ENCODE measurements at places on chromosomes 11 and 22.

DNA sequence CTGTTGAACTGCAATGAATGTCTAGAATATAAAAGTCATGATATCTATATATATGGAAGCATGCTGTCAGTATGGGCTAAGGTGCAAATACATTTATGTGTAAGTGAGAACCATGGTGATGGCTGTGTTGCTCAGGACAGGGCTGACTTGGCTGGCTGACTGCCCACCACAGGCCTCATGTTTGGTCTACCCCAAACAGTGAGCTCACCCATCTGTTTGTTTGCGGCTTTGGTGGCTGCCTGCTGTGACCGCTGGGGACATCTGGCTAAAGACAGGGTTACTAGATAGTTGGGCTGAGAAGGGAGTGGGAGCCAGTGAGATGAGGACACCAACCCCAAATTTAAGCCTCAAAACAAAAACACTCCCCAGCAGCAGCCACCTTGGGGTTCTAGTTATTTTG, 6.3 kb downstream of the CD44 start:
- peak; percentile 71 for DNase-seq

DNA sequence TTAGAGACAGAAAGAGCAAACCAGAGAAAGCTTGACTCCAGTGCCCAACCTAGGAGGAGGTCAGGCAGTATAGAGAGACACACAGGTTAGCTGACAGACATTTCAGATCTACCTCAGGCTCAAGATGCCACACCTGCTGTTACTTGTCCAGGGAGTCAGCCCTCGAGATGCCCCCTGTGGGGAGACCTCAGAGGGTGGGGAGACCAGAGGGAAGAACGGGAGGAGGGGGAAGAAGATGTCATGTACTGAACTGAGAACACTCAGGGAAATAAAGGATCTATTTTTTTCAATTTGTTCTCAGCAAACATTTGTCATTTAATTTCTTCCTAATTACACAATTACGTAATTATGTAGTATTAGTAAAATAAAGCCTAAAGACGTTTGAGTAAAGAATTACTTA, 196.3 kb upstream of the CADM1 start:
- no peak for DNase-seq

DNA sequence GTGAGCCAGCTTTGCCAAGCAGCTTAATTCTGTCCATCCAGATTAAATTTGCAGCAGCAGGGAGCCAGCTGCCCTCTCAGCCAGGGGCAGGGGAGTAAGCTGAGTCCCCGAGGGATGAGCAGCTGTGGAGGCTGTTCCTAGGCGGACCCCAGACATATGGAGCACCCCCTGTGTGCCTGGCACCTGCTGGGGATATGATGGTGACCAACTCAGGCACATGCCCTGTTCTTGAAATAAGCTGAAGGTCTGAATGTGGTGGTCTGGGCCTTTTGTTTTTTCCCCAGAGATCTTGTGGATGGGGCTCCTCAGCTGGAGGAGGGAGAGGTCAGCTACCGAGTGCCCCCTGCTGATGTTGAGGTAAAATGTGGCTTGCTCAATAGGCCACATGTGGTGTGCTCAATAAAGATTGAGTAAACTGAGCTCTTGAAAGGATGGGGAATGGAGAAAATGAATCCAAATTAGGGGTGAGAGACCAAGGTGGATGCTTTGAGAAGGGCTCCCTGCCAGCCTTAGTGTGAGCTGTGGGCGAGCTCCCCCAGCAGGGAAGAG, 103.3 kb upstream of the NNMT start:
- DNase-seq, result no peak

DNA sequence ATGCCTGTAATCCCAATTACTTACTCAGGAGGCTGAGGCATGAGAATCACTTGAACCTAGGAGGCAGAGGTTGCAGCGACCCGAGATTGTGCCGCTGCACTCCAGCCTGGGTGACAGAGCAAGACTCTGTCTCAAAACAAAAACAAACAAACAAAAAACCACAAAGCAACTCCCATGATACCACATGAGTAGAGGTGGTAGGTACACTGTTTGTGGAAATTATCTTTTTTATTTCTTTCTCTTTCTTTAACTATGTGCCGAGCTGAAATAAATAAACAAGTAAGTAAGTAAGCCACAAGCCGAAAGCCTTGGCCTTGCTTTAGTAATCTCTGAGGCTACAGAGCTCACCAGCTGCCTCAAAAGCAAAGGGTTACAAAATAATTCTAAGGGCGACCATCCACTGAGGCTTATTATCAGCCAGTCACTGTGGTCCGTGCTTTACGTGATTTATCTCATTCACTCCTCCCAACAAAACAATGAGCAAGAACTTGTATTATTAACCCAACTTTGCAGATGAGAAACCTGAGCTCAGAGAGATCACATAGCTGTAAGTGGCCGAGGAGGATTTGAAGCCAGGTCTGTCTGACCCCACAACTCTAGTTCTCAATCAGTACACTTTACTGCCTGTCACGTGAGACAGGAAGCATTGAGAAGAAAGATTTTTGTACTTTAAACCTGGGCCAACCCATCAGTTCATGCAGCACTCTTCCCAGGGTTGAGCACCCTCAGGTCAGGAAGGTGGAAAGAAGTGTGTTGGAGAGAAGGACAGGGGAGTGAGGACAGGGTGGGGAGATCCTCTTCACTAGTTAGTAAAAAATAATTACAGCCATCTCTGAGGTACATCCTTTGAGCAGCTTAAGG, 69.8 kb upstream of the MTMR2 start:
- no peak for DNase-seq

- DNase-seq, result no peak
Measured at GRCh38 chr11:44434191-44434590, 124.3 kb upstream of the ALX4 start.

DNA sequence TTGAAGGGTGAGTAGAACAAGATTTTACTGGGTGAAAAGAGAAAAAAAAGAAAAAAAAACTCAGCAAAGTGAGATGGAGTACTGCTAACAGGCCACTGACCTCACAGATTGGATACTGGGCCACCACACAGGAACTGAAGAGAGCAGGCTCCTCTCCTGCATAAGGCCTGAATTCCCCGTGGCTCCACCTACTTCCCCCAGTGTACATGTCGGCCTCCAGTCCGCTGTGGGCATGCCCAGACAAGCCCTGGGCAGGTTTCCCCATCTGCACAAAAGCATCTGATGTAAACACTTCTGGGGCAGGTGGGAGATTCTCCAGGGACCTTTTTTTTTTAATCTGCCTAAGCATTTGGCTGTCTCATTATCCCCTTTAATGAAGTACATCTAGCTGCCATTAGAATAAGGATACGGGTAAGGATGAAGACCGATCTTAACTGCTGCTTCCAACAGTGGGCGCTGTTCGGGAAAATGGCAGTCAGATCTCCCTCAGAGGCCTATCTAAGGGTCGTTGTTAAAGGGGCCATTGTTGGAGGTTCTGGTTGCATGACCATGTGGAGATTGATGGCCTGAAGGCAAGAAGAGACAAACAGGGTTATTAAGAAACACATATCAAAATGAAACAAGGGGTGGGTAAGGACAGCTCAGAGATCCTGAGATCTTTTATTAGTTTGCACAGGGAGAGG, 48.5 kb downstream of the MS4A13 start:
- DNase-seq, result no peak

DNA sequence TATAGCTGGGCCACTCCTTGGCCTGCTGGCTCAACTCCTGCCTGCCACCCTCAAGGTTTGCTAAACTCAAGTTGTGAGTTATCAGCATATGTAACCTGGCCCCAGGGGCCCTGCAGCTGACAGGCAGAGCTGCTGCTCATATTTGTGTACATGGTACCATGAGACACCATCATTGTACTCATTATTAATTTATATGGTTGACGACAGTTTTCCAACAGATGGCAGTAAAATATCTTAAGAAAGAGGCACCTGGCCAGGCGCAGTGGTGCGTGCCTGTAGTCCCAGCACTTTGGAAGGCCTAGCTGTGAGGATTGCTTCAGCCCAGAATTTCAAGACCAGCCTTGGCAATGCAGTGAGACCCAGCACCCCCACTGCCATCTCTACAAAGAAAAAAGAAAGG, 11.4 kb upstream of the DENND5A start:
- DNase-seq, result no peak

GRCh38 chr22:44390613-44390970, 77.8 kb upstream of the SHISAL1 start:
- no peak for DNase-seq

DNA sequence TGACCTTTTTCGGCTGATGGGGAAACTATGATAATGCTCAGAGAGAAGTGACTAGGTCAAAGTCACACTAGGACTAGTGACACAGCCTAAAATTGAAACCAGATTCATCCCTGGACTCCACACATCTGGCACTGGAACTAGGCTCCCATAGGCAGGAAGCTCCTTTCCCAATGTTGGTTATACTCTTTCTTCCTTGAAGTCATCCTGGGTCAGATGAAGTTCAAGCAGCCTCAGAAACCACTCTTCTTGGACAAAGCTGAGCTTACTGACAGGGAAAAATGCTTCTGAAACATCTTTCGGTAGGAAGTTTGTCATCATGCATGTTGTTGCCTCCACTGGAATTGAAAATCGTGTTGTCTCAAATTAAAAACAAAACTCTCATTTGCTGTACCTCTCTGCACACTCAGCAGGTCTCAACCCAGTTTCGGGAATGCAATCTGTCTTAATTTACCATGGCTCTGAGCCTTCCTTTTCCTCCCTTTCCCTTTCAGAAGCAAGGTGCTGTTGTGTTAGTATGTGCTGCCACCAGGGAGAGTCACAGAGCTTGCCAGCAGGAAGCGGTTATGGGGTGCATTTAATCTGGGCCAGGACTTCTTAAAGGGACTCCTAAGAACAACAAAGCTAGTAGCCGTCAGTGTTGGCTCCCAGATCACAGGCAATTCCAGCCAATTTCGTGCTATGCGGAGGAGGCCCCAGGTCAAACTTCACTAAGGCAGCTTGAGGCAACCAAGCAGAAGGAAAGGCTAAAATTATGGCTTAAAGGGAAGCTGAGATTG, 384.8 kb downstream of the TENM4 start:
- no peak for DNase-seq

- no peak for DNase-seq
Measured at GRCh38 chr11:47856186-47856585, 8.0 kb upstream of the NUP160 start.

- peak; percentile 76 for DNase-seq
Measured at GRCh38 chr11:59102259-59102765, 4.7 kb upstream of the FAM111B start.

DNA sequence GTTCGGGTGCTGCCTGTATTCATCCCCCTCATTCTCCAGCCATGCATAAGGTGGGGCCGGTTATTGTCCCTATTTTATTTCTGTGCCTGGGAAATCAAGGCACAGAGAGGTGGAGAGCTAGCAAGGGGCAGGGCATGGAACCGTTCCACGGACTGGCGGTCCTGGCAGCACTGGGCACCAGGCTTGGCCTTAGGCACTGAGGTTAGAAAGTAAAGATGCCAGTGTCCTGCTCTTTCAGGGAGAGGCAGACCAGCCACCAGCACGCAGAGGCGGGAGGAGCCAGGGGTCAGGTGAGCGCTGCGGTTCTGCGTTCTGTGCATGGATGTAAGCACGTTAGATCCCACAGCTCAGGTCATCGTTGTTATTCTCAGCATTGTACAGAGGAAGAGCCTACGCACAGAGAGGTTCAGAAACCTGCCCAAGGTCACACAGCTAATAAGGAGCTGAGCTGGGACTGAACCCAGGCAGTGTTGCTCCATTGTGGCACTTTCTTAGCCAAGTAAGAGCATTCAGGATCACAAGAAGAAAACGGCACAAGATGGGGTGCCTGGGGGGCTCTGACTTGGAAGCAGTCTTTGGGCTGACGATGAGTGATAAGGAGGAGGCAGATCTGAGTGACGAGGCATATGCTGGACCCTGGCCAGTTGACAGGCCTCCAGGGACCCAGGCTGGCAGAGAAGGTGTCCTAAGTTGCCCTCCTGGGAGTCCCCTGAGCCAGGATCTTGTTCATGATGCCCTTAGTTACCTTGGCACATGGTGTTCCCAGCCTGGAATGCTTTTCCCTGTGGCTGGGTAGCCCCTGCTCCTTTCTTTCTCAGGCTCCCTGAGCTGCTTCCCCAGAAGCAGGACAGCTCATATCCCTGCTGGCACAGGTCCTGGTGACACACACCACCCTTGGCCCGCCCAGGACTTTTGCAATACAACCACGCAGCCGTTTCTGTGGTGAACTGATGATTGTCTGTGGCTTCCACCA, 41.1 kb downstream of the OSBPL5 start:
- no peak for DNase-seq

DNA sequence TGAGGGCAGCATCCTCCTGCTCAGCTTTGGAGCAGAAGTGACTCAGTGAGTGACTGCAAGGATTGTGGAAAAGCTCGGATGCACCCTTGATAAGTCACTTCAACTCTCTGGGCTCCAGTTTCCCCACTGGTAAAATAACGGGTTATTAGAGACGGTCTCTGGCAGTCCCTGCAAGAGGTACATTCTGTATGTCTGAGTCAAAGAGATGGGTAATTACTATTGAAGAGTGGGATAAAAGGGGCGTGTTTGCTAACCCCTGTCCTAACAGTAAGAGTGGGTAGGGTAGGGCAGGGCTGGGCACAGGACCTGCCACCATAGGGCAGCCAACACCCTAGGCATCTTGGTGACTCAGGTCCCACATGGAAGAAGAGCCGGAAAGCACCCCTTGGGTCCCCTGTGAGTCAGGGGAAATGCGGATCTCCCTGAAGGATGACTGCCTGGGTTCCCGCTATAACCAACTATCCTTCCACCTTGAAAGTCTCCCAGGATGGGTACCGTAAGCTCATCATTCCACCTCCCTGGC, 7.3 kb upstream of the AHNAK start:
- DNase-seq, result no peak

DNA sequence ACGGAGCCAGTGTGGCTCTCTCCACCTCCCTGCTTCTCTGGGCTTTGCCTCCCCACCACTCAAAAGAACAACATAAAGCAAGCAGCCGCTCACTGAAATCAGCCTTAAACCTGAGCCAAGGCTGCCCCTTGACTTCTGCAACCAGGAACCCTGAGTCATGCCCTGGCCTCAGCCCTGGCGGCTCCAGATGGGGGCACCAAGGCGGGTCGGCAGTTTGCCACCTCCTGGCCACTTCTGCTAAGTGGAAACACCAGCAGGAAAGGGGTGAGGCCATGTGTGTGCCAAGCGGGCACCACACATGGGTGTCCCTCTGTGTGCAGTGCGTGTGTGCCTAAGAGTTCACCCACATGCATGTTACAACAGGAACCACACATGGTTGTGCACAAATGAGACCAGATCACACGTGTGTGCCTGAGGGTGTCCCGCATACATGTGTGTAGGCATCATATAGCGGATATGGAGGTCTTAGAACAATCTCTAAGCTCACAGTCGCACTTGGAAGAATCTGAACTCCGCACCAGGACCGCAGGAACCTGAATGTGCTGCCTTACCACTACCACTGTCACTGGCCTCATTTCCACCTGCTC, 221.2 kb downstream of the MN1 start:
- no peak for DNase-seq

DNA sequence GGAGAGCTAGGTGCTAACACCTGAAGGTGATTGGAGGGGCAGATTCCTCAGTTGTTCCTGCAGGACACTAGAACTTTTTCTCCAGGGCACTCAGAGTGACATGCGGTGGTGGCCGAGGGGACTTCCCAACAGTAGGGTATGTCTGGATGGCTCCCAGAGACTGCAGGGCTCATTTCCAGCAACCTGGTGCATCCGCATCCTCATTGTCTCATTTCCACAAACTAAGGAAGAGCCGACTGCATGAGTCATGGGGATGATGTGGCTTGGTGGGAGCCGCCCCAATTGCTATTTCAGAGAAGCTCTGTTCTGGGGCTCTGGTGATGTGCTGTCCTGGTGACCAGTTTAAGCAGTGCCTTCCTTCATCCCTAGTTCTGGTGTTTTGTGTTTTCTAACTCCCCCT, 2.8 kb upstream of the ROBO4 start:
- no peak for DNase-seq

Data from stimulated activated naive CD8-positive, alpha-beta T cell treated with anti-CD3 and anti-CD28 coated beads, Interleukin-15, Interleukin-2, amounts not matched to agents 100 U/mL and 50 U/mL, for 24 hours (primary cell).